ENCODE measurements at places on chromosomes 1 and 21. TPM values are rescaled to one million over a fixed set of nuclear protein-coding genes. Genes with fewer than 3 reads are reported as not detected.

Gene CELA2A
- not detected for total RNA-seq

Gene NBPF10
- 2.1 TPM for total RNA-seq

Gene IRF6
- 36.3 TPM for total RNA-seq

Gene SPRR2B
- not detected for total RNA-seq

Gene LCA5L
- total RNA-seq = 16.6 TPM

Gene THEM4
- total RNA-seq = 24.9 TPM

Gene NTNG1
- 4.6 TPM for total RNA-seq

Gene SPRR2E
- not detected for total RNA-seq

Gene DPT
- 12.3 TPM for total RNA-seq

Gene VPS26C
- total RNA-seq = 80.0 TPM

Gene OR6N1
- total RNA-seq = 0.46 TPM

Gene HECTD3
- 57.9 TPM for total RNA-seq

Gene FMO2
- 151 TPM for total RNA-seq

Gene TBX19
- 3.4 TPM for total RNA-seq

Gene RAB3B
- not detected for total RNA-seq

Gene ITGB2
- total RNA-seq = 148 TPM

Gene NHLH1
- 1.0 TPM for total RNA-seq

Gene CSMD2
- total RNA-seq = 0.44 TPM

Gene SORT1
- 162 TPM for total RNA-seq

Gene RGS21
- total RNA-seq = not detected

Gene NCAM2
- total RNA-seq = 7.6 TPM

Gene CXADR
- 28.1 TPM for total RNA-seq

Gene OR11L1
- total RNA-seq = not detected

Gene CD58
- total RNA-seq = 51.2 TPM

Gene TNNI3K
- total RNA-seq = 0.72 TPM

Gene CA14
- 0.61 TPM for total RNA-seq

Gene CDC7
- 6.2 TPM for total RNA-seq

Gene LAMC1
- total RNA-seq = 112 TPM

Gene TRIM58
- total RNA-seq = 15.1 TPM

Gene LRRIQ3
- total RNA-seq = not detected

Gene LCE3D
- total RNA-seq = not detected

Gene PGLYRP4
- not detected for total RNA-seq

Gene PGLYRP3
- not detected for total RNA-seq

Gene FASLG
- total RNA-seq = 0.54 TPM

Gene RORC
- total RNA-seq = 11.0 TPM

Gene MMEL1
- 4.7 TPM for total RNA-seq

Gene SPRR3
- total RNA-seq = not detected

Gene RIPPLY3
- total RNA-seq = 1.1 TPM

Gene CACHD1
- 24.7 TPM for total RNA-seq

Gene EPHA8
- not detected for total RNA-seq
